B cell (primary cell): ENCODE measurements at places on chromosomes 11 and 22.

- peak; percentile 66 for DNase-seq
These were observed 105.1 kb downstream of the HIPK3 start for GRCh38 chr11:33362051-33362910.

DNA sequence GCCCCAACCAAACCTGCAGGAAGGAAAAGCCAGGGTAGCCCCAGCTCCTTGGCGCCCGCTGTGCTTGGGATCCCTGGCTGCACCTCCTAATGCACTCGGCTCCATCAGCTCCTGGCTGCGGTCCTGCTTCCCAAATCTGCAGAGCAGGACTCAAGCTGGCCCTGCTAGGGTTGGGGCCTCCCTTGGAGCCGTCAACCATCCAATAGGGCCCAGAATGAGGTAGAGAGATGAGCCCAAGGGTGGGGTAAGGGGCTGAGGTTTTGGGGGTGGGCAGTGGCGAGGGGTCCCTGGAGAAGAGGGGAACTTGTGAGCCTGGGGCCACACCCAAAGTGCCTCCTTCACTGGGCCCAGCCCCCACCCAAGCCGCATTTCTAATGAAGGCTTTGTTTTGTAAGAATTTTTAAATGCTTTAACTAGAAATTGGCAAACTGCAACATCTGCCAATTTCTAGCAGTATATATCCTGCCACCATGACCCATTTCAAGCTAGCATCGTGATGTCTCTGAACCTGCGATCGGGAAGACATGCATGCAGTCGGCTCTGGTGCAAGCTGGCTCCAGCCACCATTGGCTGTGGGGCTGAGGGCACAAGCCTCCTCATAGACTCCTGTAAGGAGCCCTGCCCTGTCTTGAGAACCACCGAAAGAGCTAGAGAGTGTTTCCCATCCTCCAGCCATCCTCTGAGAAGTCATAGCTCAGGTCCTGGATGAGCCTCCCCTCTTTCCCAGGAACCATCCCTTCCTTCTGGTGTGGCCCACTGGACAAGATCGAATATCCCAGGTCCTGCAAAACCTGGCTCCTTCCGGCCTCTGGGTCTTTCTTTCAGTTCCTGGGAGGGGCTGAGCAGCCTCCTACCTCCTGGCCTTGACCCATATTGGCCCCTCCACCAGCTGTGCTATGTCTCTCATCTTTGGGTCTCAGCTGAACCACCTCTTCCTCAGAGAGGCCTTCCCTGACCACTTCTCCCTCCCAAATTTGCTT, 15.5 kb downstream of the C1QTNF6 start:
- no peak for DNase-seq

GRCh38 chr11:72239849-72240460, 4.0 kb downstream of the PHOX2A start:
- peak; percentile 49 for DNase-seq

GRCh38 chr11:14455648-14456430, 43.8 kb downstream of the COPB1 start:
- peak; percentile 8 for DNase-seq

GRCh38 chr11:118435290-118435892, 901 bp upstream of the KMT2A start:
- peak; percentile 83 for DNase-seq

DNA sequence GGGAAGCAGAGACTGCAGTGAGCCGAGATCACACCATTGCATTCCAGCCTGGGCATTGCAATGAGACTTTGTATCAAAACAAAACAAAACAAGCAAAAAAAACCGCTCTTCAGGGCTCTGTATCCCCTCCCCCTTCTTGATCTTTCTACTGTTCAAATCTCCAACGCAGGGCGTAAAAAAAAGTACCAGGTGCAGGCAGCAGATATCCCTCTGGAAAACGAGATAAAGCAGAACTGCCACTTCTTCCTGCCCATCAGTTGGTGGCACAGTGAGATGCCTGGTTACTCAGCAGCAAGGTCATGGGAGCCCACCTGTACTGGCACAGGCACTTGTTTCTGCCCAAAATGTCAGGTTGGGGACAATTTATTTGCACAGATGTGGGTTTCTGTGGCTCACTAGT, 11.2 kb downstream of the CCS start:
- no peak for DNase-seq

DNA sequence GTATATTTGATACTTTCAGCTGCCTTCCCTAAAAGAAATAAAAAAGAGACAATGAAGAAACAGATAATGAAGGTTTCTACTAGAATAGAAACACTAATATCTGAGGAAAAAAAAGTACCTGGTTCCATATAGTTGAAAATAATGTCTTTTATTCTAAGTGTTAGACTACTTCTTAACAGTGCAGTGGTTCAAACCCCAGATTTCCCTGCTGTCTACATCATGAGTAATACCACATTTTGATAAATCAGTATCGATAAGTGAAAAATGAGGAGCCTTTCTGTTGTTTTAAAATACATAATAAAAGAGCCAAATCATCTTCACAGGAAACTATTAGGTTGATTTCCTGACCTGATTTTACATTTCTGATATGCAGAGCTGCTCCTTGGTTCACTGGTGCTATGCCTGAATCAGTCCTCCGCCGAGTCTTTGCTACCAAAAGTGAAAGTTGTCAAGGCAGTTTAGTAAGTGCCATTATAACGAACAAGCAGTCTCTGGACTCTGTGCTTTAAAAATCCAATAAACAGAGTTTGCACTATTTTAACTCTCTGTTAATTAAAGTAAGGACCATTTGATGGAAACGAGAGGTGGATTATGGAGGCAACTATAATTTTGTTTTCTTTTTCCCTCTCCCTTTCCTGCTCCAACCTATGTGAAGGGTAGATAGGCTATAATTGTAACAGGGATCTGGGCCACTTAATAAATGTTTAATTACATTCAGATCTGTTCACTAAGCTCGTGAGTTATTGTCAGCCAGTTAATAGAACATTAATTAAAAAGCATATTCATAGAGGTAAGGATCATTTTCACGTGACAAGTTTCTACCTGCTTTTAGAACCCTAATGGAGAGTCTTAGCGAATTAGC, 724.5 kb upstream of the RAG2 start:
- no peak for DNase-seq

GRCh38 chr11:71774603-71775222, 58.3 kb upstream of the DEFB108B start:
- DNase-seq = no peak

DNA sequence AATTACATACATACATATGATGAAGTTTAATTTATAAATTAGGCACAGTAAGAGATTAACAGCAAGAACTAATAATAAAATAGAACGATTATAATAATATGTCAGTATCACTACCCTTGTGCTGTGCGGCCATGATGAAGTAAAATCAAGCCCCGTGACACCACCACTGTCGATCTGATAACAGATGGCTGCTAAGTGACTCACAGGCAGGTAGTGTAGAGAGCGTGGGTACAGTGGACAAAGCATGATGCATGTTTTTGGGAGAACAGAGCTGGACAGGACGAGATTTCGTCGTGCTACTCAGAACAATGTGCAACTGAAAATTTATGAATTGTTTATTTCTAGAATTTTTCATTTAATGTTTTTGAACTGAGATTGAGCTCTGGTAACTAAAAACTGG, 108.4 kb upstream of the TIMP3 start:
- DNase-seq = no peak

DNA sequence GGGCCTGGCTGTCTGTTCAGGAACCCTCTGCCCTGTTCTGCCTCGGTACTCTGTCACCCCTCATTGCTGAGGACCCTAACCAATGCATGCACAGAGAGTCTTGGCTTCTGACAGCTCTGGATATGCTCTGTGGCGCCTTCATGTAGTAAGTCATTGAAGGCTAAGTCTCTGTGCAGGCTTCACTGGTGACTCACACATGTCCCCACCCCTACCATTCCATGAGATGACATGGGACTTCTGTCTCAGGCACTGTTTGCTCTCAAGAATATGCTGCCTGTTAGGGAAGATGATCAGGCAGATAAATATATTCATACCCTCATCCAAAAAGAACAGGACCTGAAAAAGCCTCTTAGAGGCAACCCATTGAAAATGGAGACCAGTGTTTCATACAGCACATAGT, 43.6 kb upstream of the HORMAD2 start:
- no peak for DNase-seq
